ELR (cell line): ENCODE measurements at places on chromosomes 2 and 18.

DNA sequence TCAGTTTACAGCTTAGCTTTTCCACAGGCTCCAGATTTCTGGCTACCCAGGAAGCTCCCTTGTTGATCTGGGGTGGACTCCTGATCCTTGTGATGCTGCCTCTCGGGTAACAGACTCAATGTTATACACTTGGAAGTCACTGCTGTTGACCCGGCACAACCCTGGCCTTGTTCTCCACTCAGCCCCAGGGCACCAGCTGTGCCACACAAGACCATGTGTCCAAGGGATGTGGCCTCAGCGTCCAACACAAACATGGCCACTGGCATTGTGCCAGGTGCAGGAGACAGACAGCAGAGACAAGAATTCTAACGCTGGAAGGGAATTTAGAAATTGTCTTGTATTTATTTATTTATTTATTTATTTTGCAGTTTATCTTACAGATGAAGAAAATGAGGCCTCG is 39.0 kb upstream of the PPP4R1 start:
- DNase-seq: no peak

DNA sequence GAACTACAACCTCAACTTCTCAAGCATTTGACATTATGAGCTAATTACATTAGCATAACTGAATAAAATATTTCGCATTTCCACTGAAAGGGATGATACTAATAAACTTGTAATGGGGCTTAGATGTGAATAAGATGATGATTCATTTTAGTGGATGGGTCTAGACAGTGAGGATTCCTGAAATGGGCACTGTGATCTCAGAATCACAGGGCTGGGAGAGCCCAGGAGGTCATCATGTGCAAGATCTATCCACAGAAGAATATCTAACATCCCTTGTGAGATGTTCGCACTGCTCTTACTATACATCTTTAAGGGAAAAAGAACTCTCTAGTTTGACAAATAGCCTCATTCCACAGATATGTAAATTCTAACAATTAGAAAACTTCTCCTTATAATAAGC is 245.7 kb downstream of the DYM start:
- DNase-seq: no peak

DNA sequence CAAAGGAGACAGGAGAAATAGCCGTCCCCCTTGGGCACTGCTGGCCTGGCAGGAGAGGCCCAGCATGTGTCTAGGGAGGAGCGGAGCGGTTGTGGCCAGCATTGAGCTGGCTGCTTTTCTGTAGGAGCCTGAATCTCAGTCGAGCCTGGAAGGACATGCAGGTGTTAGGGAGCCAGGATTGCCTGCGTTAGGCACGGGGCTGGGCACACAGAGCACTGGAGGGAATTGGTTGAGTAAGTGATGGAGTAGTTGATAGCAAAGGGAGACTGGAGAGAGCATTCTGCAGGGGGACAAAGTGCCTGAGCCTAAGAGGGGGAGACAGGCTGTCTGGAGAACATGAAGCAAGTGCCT is 22.8 kb downstream of the ASAP2 start:
- DNase-seq: no peak

- DNase-seq: no peak
Observed at GRCh38 chr2:236870370-236870769, 215.3 kb upstream of the COPS8 start.

- no peak for DNase-seq
Observed at GRCh38 chr18:27181726-27182125, 3.4 kb downstream of the CHST9 start.

- DNase-seq: no peak
Observed at GRCh38 chr2:225073198-225073597, 30.9 kb upstream of the DOCK10 start.

GRCh38 chr2:97919858-97920257 is 75.9 kb downstream of the TMEM131 start:
- DNase-seq: no peak

- DNase-seq: peak; percentile 73
Observed at GRCh38 chr2:24721470-24721869, 71.7 kb downstream of the PTRHD1 start.

- no peak for DNase-seq
Observed at GRCh38 chr18:35864916-35865315, 107.6 kb upstream of the RMP24 start.

DNA sequence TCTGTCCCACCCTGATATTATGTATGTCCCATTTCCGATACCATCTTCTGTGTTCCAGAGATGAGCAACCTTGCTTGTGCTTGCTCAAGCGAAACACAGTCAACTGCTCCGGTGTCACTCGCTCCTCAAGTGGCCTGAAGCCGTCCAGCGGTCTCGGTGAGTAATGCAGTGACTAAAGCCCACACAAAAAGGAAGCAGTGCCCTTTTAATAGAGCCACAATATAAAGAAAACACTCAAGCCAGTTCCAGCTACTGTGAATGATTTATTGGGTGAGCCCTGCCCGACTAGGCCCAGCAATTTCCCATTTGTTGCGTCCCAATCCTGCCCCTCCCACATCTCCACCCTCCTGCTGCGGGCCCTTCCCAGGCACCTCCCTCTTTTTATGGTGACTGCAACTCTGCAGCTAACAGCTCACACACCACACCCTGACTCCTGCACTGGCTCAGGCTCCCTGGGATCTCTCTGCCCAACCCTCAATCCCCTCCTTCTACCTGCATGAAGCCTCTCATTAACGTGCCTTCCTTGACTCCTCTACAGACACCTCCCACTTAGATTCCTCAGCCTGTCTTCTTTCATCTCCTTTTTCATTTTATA is 44.2 kb upstream of the DSC1 start:
- peak; percentile 45 for DNase-seq

- DNase-seq: no peak
Observed at GRCh38 chr18:59553273-59553870, 143.9 kb downstream of the CCBE1 start.

DNA sequence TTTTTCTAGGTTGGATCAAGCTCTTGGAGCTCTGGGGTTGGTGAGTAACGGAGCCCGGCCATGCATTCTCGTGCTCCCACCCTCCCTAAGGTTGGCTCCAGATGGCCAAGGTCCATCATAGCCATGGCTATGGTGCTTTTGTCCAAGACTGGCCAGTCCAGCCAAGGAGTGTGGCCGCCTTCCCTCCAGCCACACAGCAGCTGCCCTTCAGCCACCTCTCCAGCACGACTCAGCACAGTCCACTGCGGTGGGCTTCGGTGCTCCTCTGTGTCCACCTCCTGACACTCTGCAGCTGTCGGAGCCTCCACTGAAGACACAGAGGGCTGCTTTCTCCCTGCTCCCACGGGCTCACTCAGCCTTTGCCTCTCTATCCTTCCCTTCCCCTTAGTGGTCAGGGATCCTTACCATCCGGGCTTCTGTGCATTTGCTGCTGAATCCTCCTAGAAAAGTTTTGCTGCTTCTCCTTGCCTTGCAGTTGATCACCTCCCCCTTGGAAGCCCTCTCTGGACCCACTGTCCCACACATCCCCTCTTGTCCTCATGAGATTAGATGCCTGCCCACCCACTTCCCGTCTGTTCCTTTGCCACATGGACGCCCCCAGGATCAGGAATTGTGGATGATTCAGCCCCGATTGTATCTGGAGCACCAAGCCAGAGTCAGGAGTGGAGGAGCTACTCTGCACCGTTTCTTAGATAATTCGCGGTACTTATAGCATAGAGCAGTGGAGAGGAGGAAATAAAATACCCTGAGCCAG is 177.1 kb upstream of the COPS8 start:
- no peak for DNase-seq

DNA sequence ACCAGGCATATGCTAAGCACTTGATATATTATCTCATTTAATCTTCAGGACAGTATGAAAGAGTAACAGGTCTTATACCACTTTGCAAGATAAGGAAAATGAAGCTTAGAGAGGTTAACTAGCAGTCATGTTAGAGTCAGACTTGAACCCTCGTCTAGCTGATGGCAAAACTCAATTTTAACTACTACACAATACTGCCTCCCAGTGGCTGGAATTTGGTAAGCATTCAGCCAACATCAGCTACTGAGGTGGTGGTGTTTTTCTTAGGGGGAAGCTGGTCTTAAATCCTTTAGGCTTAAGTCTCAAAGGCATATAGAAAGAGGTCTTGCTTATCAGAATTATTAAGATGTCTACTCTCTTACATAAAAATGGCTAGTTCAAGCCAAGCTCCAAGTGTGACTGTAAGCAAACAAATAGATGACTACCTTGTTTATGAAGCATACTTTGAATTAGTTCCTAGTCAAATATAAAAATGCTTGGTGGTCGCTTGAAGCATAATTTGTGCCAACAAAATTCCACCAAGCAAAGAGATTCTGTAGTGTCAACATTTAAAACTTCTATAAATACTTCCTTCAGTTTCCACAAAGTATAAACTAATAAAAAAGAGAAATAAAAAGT is 325.4 kb upstream of the FIGN start:
- DNase-seq: peak; percentile 59

GRCh38 chr2:37855283-37856041 is 69.6 kb upstream of the RMDN2 start:
- DNase-seq: no peak

- peak; percentile 49 for DNase-seq
Observed at GRCh38 chr2:101501443-101501842, 26.5 kb upstream of the RFX8 start.

DNA sequence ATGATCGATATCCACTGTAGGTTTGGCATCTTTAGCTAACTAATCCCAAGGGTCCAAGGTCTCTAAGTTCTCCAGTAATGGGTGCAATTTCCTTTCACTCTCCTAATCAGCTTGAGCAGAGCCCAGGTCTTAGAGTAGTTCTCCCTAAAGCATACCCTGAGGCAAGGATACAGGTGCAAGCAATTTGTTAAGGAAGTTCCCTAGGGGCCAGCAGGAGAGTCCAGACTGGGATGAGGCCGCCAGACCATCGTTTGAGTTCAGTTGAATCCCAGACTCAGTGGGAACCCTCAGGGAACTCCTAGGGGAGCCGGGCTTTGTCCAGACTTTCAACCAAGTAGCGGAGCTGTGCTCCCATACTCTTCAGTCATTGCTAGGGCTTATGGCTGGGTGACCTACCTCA is 835.4 kb upstream of the CDH2 start:
- no peak for DNase-seq

DNA sequence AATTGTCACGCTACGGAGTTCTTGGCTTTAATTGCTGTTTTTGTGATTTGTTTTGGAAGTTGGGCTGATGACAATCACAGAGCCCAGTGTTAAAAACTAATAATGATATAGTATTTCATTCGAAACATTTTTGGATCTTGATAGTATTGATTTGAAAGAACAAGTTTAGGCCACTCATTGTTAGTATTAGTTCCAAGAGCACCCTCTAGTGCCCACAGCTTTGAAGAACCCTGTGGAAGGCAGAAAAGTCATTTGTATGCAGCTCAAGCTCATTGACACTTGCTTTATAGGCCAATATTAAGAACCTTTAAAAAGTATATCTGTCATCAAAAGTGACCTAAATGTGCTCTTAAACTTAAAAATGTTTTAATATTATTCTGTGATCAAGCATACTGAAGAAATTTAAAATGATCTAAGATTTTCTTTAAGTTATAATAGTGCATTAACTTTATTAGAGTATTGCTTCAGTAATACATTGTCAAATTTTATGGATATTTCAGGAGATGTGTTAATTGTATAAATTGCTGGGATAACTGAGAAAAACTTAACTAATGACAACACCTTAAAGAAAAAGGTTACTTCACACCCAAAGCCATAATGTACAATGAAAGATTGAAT is 191.0 kb downstream of the GRB14 start:
- peak; percentile 60 for DNase-seq

DNA sequence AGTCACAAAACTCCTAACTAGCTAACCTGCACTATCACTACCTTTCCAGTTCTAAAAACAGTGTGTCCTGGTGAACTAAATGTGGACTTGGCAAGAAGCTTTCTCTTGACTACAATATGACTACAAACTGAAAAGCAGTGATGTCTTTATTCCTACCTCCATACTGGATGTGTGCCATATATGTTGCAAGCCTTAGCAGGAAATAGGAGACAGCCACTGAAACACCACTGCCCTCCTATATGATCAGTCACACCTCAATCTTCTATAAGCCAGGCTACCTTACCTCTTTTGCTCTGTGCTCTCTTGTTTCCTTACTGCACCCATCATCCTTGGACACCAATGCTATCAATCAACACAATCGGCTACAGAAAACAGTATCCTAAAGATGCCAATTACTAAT is 34.1 kb downstream of the SS18 start:
- DNase-seq: peak; percentile 2

DNA sequence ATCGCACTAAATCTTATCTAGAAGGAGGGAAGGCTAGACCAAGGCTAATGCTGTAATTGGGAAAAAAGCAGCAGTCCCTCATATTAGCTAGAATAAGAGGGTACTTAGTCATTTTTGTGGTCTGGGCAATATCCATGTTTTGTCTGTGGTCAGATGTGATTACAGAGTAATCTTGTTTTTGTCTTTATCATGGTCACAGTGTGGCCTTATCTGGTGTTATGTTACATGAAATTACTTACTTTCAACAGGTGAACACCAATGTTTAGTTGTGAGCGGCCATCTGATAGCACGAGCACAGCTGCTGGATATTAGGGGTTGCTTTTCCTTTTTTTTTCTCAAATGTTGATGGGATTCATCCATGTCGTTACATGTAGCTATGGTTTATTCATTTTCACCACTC is 23.7 kb upstream of the PLEKHM3 start:
- DNase-seq: no peak

- DNase-seq: no peak
Observed at GRCh38 chr18:49514577-49514976, 27.5 kb upstream of the C18orf32 start.

- no peak for DNase-seq
Observed at GRCh38 chr2:28227498-28227897, 165.2 kb upstream of the FOSL2 start.

DNA sequence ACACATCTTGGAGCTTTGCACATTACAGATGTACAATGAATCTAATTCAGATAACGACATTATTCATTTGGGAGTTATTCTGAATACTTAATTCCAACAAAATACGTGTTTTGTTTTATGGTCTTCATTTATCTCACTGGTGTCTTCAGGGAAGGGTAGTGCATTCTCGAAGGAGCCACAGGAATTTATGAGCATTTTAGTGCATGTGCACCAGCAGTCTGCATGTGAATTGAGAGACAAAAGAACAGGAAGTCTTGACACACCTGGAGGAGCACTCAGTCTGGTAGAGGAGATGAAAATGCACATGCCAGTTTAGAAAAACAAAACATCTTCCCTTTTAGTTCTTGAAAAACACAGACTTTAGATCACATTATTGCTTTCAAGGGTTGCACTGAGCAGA is 228.7 kb downstream of the LRATD1 start:
- no peak for DNase-seq

DNA sequence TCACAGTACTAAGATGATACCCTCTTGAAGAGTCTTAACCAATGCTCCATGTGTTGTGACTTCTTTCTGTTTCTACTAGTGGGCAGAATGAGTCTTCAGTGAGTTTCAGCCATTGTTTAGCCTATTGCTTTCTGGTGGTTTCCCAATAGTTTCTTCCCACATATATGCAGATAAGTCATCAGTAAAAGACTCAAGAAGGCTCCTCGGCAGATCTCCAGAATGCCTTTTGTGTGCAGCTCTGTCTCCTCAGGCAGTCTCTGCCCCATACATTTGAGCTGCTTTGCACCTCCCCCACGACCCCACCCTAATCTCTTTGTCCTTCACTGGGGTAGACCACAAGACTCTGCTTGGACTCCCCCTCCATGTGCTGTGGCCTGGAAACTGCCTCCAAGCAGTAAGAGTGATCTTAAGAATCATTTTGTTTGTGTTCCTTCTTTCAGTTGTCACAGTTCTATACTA is 71.6 kb upstream of the CHRNA1 start:
- peak; percentile 94 for DNase-seq

GRCh38 chr2:40431600-40431955 is 20.3 kb downstream of the SLC8A1 start:
- DNase-seq: peak; percentile 86

GRCh38 chr18:48080546-48080945 is 150.1 kb upstream of the SMAD2 start:
- DNase-seq: no peak

- DNase-seq: no peak
Observed at GRCh38 chr18:50895350-50896045, 16.6 kb downstream of the ME2 start.
